ENCODE measurements at places on chromosomes 1 and 21. TPM values are rescaled to one million over a fixed set of nuclear protein-coding genes. Genes with fewer than 3 reads are reported as not detected.

DNA sequence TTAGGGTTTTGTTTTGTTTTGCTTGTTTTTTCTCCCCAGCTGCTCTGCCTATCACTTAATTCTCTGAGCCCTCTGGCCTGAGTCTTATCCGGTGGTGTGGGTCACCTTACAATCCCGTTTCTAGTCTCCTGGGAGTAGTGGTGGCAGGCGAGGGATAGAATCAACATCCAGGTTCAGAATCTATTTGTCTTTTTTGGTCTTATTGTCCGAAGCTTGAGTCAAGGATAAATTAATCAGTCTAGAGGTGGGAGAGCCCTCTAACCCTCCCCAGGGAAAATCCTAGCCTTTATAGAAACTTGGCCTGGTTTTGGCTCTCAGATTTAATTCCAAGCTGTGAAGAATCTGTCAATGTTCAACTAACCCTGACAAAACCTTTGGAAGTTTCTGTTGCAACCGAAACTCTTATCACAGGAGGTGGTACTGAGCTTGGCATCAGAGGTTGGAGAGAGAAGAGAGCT lies 246.3 kb downstream of the FGGY start:
- no peak for DNase-seq

- no peak for DNase-seq
These were observed 214.4 kb downstream of the ST6GALNAC3 start for GRCh38 chr1:76288758-76289483.

GRCh38 chr1:6384962-6385361 lies 8.6 kb downstream of the ACOT7 start:
- peak; percentile 38 for DNase-seq

- no peak for DNase-seq
These were observed 104.9 kb upstream of the PLD5 start for GRCh38 chr1:242629396-242629795.

The PGM1 gene
- total RNA-seq, result 280 TPM

Data from left ventricle myocardium inferior (tissue), 1 donor.